ENCODE measurements at places on chromosomes 2 and 18.

DNA sequence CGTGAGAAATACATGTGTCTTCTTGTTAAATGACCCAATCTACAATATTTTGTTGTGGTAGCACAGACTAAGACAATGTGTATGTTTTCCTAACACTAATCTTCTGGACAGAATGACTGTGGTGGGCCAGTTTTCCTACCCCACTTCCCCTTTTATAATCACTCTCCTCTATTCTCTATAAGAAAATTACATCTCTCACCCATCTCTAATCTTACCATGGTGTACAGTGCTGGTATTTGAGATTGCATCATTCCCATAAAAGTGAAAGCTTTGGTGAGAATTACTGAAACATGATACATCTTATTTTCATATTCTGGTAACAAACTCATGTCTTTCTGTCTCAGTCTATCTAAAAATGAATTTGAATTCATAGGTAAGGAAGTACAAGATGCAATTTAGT lies 40.5 kb downstream of the CAVIN2 start:
- no peak for DNase-seq

- DNase-seq: no peak
These were observed 199.7 kb downstream of the MYO3B start for GRCh38 chr2:170377500-170378207.

DNA sequence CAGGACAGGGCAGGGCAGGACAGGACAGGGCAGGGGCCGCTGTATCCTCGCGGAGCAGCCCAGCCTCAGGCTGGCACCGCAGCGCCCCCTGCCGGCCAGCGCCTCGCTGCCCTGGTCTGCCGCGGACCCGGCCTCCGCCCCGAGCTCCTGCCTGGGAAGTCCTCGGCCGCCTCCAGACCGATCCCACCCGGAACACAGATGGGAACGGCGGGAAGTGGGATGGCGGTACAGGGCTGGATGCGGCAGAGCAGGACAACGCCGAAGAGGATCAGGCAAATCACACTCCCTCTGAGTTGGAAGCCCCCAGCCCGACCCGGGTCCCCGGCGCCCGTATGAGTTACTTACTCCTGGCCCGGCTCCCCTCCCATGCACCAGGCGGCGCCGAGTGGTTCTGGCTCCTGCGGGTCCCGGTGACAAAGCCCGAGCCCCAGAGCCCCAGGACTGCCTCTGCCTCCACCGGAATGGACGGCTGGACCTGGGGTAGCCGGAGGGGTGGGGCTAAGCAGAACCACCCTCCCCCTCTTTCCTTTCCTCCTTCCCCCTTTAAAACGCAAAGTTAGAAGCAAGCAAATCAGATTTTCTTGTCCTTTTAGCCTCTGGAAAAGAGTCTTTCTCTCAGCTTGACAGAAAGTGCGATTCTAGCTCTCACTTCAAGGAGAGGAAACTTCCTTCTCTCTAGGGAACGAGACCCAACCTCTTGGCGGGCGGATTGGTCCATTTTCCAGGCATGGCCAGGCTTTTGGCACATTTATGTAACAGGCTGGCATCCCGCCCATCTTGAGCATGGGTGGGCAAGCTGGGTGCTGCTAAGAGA lies at the start of gene TP53I3:
Gene TP53I3, minus strand, starts transcription at position 449 of the 814 bp plus-strand sequence. CDS start 508 bp downstream, outside the sequence.
- peak; percentile 68 for DNase-seq

GRCh38 chr18:62331581-62332356 lies 6.7 kb downstream of the TNFRSF11A start:
- peak; percentile 97 for DNase-seq

- no peak for DNase-seq
These were observed 131.8 kb downstream of the MREG start for GRCh38 chr2:215881582-215881981.

- no peak for DNase-seq
These were observed 147.1 kb downstream of the FMNL2 start for GRCh38 chr2:152481881-152482583.

DNA sequence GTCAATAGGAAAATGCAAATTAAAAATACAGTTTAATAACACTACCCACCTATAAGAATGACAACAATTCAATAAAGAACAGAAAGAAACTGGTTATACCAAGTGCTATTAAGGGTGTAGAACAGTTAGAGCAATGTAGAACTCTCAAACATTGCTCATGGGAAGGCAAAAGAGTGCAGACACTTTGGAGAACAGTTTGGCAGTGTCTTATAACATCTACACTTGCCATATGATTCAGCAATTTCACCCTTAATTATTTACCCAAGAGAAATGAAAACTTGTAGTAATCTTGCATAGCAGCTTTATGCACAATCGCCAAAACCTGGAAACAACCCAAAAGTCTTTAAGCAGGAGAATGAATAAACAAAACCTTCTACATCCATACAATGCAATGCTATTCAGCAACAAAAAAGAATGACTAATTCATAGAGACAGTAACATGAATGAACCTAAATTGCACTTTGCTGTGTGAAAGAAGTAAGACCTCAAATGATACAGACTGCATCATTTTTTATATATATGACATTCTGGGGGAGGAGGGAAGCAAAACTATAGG lies 455.2 kb downstream of the THSD7B start:
- no peak for DNase-seq
